Muscle of arm (tissue), 14 donors: ENCODE measurements at places on chromosomes 4 and X.
A peak's percentile ranks its signal among the peaks of the same experiment; 100 is the strongest.

GRCh38 chrX:18457000-18457399, 31.6 kb downstream of the CDKL5 start:
- no peak for DNase-seq

- no peak for DNase-seq
These were observed 159.3 kb downstream of the PTCHD1 start for GRCh38 chrX:23493941-23494374.

GRCh38 chrX:153556767-153557166, 39.3 kb downstream of the ATP2B3 start:
- DNase-seq, result no peak

DNA sequence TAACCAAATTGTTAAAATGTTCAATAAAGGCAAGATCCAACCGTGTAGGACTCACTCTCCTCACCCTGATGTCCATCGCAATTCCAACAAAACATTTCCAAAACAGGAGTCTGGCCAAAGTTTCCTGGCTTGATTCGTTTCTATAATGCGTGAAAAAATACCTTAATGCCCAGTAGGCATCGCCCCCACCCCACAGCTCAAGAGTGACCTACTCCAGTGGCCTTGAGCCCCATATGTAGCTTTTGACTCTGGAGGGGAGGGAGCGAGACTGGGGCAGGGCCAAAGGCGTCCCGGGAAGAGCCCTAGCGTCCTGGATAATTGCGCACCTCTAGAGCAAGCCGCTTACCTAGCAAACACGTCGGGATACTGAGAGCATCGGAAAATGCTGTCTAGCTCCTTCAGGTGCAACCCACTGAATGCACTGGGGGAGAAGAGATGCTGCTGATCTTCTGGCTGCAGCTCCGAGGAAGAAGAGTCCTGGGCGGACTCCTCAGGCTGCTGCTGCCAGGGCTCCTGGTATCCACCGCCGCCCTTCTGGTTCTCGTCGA, 55.6 kb upstream of the NKAP start:
- DNase-seq, result no peak

DNA sequence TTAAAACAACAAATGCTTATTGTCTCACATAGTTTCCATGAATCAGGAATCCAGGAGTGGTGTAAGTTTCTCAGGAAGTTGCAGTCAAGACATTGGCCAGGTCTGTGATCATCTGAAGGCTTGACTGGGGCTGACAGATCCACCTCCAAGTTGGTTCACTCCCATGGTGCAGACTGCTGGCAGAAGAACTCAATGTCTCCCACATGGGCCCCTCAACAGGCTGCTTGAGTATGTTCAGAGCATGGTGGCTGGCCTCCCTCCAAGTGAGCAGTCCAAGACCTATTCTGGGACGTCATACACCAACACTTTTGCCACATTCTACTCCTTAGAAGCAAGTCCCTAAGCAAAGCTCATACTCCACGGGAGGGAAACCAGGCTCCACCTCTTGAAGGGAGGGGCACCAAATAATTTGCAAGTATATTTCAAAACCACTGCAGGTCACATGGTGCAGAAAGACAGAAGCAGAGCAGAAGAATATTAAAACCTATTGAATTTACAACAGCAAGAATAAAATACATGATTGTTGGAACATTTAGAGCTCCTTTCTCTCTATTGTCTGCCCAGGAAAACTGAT, 35.3 kb downstream of the LGI2 start:
- DNase-seq, result no peak

DNA sequence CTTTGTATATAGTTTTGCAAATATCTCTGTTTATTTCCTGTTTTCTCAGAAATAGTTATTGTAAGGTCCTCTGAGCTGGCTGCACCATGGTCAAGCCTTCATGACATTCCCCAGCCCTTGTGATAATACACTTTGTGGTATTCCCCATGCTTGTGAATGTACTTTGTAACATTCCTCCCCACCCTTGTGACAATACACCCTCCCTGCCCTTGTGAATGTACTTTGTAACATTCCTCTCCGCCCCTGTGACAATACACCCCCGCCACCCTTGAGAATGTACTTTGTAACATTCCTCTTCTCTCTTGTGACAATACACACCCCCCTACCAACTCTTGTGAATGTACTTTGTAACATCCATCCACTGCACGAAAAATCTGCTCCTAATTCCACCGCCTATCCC, 530.7 kb downstream of the CENPC start:
- no peak for DNase-seq

DNA sequence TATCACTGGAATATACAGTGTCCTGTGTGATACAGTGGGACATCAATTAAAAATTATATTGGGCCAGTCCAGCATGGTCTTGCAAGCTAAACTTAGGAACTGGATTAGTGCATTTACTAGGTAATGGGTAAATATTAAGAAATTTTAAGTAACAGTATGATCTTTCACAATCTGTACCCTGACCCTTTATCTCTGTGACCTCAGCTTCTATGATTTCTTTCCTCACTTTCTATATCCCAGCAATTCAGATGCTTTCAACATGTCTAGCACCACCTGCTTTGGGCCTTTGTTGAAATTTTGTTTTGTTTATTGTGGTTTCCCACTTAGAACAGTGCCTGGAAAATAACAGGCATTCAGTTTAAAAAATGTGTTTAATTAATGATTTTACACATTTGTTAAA, 2295.4 kb downstream of the ARAP2 start:
- DNase-seq, result no peak

- DNase-seq, result no peak
These were observed 2.3 kb downstream of the ADGRG4 start for GRCh38 chrX:136303041-136303440.

DNA sequence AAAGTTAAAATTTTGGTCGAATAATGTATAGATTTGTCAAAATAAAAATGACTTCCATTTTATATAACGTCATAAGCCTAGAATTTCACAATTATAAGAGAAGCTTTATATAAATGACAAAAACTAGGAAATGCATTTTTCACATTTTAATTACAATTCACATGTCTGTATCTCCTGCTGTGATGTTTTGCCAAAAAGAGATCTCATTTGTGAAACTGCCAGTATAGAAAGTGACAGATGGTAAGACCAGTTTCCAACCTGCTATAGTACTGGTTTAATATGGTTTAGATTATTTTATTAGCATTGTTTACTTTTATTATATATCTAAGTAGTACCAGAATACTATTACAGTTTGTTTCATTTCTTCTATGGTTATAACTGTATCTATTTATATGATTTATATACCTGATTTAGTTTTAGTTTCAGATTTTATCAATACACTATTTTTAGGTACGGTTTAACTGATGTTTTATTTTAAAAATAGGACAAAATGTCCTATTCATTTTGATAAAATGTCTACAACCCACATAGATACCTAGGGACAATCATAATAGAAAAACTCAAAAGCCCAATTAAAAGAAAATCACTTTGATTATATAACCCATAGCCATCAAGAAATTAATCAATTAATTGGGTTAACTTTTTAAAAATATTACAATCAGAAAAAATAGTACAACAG, 5.4 kb upstream of the CCSER1 start:
- DNase-seq, result no peak

GRCh38 chr4:1802720-1803522, 9.8 kb downstream of the FGFR3 start:
- DNase-seq, result no peak

DNA sequence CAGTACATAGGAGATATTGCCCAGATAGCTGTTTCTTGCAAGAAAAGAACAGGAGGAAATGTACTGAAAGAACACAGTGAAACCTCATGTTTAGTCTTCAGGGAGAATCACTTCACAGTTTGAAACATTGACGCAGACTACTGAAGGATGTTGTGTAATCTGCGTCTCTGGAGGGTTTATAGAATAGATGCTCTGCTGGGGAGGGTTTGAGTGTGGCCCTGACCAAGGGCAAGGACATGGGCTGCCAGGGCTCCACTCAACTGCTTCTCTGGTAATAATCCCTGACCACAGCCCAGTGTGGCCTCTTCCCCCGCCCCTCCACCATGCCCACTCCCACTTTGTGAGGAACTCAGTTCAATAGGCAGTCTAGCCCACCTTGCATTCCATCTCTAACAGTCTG, 15.8 kb upstream of the ACE2 start:
- no peak for DNase-seq

DNA sequence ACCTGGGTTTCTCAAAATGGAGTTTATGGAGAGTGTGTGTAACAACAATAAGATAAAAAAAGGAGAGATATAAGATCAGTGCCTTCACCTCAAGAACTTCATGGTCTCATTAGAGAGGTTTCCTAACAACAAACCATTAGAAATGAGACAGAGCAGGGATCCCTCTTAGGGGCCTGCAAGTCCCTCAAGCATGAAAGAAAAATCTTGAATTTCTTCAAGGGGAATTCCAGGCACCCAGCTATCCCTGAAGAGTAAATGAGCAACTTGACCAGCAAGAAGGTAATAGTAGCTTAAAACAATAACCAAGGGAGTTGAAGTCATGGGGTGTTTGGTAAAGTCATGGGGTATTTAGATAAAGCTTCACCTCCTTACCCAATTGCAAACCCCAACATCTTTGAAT, 49.7 kb upstream of the TLR3 start:
- no peak for DNase-seq

- peak; percentile 59 for DNase-seq
These were observed 136.0 kb upstream of the STX18 start for GRCh38 chr4:4677556-4678522.

DNA sequence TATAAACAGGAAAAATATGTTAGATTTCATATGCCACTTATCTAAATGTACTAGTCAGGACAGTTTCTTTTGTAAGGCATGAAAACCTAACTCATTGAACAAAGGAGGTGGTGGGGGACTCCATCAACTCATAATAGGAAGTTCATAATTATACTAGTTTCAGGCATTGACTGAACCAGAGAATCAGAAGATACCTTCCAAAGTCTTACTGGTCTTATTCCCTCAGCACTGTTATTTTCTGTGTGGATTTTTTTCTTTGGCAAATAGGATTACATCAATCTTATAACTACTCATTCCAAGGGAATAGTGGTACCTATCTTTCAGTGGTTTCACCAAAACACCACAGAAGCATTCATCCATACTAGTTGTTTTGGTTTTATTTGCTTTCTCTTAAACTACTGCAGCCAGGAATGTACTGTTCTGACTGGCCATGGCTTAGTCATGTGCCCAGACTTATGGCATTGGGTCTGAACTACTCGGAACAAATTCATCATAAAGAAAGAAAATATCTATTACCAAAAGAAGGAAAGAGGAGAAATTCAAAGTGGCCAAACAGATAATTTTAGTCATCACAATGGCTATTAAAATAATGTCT, 273.9 kb downstream of the ARAP2 start:
- no peak for DNase-seq

DNA sequence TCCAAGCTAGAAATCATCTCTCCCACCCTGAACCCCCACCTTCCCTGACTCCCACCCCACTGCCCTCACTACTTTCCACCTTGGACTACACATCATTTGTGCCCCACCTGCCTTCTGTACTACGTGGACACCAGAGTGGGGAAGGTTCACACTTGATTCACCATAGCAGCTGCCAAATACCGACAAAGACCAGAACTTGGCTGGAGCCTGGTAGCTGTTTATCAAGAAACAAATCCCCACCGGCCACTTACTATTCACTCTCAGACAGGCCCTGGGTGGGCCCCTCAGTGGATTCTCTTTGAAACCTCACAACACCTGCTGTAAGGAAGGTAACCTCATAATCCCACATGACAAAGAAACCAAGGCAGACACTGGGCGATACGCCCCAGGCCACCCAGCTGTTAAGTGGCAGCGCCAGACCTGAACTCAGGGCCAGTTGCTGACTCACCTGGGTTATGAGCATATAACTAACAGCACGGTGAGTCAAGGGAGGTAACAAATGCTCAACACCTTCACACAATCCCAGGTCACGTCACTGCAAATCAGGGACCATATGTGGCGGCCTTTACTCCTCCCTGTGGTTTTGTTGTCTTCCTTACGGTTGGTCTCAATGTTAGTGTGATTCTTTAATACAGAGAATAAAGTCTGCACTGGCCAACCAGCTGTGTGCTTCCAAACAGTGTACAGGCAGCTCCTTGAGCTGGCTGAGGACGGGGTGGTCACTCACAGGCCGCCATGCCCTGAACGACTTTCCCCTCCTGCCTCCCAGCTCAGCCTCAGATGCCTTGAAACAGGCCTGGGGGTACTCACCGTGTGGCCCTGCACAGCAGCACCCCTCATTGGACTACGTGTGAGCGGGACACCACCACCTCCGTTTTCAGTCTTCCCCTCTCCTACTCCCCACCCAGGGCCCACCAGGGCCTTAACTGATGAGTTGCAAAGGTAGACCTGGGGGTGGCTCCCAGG, 7.5 kb downstream of the WDR1 start:
- DNase-seq, result no peak

GRCh38 chr4:28879178-28879577, 1841.0 kb upstream of the PCDH7 start:
- DNase-seq, result no peak

DNA sequence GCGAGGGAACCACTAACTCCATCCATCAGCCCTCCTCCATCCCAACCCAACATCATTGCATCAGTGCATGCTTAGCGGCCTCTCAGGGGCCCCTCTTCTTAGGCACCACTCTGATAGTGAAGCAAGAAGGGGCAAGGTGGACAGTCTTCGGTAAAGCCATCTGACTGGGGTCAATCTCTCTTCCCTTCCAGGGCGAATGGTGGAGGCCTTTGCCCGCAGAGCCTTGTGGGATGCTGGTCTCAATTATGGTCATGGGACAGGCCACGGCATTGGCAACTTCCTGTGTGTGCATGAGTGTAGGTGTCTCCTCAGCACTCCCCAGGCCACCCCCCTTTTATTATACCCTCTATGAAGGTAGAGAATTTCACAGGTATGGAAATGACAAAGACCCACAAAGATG, 18.8 kb upstream of the SASH3 start:
- no peak for DNase-seq

DNA sequence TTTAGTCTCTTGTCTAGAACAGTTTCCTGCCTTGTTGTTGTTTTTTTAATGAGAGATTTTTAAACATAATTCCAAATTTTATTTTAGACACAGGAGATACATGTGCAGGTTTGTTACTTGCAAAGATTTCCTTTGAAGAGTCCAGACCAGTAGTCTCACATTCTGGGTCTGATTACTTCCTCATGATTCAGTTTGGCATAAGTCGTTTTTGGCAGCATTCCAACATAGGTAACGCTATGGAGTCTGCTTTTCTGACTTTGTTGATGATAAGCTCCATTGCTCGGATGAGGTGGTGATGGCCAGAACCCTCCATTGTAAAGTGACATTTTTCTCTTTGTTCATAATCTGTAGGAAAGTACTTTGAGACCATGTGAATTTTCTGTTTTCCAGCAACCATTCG, 74.7 kb downstream of the CLCN4 start:
- no peak for DNase-seq

DNA sequence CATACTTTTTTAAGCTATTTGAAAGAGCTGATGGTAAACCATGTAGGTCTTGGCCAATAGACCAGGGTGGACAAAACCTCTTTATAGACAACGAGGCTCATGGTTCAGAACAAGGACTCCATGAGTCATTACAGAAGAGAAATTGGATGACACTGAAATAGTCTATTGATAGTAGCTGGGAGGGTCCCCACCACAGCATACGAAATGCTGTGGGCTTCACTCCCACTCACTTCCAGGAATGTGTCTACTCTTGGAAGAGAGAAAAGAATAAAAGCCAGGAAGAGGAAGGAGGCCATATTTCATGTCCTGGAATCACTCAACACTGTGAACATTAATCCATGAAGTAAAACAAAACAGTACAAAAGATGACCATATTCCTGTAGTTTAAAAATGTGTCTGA, 82.3 kb upstream of the MXRA5 start:
- peak; percentile 61 for DNase-seq
